ENCODE measurements at places on chromosomes 2 and 18. TPM values are rescaled to one million over a fixed set of nuclear protein-coding genes. Genes with fewer than 3 reads are reported as not detected.

The RGPD3 gene
- 0.27 TPM for total RNA-seq

DNA sequence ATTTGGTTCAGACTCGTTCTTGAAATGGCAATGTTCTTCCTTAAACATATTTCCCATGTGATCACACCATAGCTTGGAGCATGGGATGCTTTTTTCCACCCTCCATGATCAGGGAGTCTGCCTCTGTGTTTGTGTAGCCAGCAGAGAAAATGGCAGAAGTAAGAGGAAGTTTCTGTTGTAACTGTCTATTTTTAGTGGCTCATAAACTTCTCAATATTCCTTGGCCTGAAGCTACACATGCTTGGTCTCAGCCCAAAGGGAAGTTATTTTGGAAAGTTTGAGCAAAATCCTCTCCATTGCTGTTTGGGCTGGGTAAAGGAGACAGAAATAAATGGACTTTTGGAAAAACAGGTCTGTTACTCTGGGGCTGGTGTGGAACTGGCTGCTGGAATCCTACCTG is 33.4 kb upstream of the ITGA6 start:
- H3K4me1 ChIP-seq, result no peaks in the 10 kb centered on the region
- H3K27me3 ChIP-seq, result peaks cover 8% of the 10 kb centered on the region
- H3K27ac ChIP-seq, result no peak overlapping the region

The SAG gene
- total RNA-seq, result 0.04 TPM

- H3K27me3 ChIP-seq, result no peaks in the 10 kb centered on the region
- H3K4me1 ChIP-seq, result no peaks in the 10 kb centered on the region
- H3K36me3 ChIP-seq, result peaks cover 3% of the 10 kb centered on the region
Measured at GRCh38 chr18:56890632-56891031, 239.5 kb downstream of the WDR7 start.

DNA sequence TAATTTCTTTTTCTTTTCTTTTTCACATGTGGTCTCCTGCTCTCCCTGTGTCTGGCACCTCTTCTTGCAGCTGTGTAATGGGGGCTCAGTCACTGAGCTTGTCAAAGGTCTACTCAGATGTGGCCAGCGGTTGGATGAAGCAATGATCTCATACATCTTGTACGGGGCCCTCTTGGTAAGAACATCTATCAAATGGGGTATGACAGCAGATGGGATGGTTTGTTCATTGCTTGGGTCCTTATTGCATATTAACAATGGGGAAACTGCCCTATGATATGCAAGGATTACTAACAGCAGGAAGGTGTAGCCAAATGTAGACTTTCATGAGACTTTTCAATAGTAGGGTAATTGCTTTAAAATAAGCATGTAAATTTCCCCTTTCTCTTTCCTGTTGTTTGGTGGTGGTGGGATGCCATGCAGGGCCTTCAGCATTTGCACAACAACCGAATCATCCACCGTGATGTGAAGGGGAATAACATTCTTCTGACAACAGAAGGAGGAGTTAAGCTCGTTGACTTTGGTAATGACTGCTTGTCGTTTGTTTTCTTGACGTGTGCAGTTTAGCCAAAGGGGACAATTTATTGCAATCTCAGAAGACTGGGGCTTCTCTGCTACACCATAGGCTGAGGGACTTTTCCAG is 36.5 kb downstream of the MYO3B start:
- H3K4me3 ChIP-seq, result no peak overlapping the region
- peaks cover 2% of the 10 kb centered on the region for H3K27me3 ChIP-seq
- peaks cover 4% of the 10 kb centered on the region for H3K4me1 ChIP-seq
- no peak overlapping the region for H3K27ac ChIP-seq
- H3K36me3 ChIP-seq, result no peaks in the 10 kb centered on the region
- no peak for DNase-seq

The SPP2 gene
- not detected for total RNA-seq

DNA sequence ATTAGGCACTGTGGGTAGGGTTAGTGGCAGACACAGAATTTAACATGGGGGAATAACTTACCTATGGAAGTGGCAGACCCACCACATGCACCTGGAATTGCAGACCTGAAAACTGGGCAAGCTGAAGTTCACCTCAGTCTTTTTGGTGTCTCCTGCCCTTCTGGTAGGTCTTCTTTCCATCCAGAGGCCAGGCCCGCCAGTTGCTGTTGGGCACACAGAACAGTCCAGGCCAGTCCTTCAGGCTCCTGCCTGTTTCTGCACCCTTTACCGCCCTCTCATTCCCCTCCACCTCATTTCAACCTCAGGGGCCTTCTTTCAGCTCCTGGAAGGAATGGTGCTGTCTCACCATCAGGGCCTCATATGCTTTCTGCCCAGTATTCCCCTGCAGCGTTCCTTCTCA is 358.9 kb upstream of the ETAA1 start:
- H3K27me3 ChIP-seq, result no peaks in the 10 kb centered on the region
- no peaks in the 10 kb centered on the region for H3K36me3 ChIP-seq
- H3K4me3 ChIP-seq, result no peak overlapping the region
- no peaks in the 10 kb centered on the region for H3K4me1 ChIP-seq

- no peaks in the 10 kb centered on the region for H3K27me3 ChIP-seq
- no peak for DNase-seq
- no peak overlapping the region for H3K4me3 ChIP-seq
Measured at GRCh38 chr18:51754566-51754965, 557.1 kb upstream of the MEX3C start.

GRCh38 chr2:240577281-240578109 is 9.0 kb upstream of the CAPN10 start:
- H3K4me1 ChIP-seq, result peaks cover 29% of the 10 kb centered on the region
- H3K27ac ChIP-seq, result no peak overlapping the region
- no peaks in the 10 kb centered on the region for H3K27me3 ChIP-seq

DNA sequence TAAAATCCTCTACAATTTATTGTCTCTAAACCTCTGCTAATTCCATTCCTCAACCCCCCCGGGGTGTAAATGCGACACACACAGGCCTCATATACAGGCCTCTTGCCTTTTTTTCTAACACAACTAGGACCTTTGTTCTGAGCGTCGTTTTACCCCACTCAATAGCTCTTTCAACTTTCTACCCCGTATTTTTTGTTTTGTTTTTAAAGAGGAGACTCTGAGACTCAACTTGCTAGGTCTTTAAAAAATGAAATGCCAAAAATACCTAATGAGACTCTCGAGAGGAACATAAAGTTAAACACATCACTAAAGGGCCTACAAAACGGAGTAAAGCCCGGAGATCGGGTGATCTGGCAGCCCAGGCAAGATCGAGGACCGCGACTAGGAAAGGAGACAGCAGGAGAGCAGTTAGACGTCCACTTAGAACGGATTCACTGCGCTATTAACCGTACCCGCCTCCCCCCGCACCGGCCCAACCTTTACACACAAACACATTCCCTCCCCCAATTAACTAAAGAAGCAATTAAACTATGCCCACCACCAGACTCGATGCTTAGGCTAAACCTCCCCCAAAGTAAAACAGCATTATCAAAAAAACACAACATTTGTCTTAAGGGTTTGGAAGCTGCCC is 1.7 kb downstream of the TRIP12 start:
- H3K4me3 ChIP-seq, result peak overlapping the region; percentile 94
- peaks cover 40% of the 10 kb centered on the region for H3K36me3 ChIP-seq
- H3K4me1 ChIP-seq, result peaks cover 54% of the 10 kb centered on the region

The NAT8 gene
- total RNA-seq, result not detected

DNA sequence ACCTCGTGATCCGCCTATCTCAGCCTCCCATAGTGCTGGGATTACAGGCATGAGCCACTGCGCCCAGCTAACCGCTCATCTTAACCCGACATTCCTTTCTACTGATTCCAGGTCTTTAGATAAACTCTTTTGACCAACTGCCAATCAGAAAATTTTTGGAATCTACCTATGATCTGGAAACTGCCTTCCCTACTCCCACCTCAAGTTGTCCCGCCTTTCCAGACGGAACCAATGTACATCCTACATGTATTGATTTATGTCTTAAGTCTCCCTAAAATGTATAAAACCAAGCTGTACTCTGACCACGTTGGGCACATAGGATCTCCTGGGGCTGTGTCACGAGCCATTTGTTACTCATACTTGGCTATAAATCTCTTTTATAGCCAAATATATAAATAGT is 3.2 kb upstream of the NEU2 start:
- DNase-seq, result no peak
- no peaks in the 10 kb centered on the region for H3K27me3 ChIP-seq
- H3K36me3 ChIP-seq, result no peaks in the 10 kb centered on the region
- no peak overlapping the region for H3K4me3 ChIP-seq

The GAL3ST2 gene
- not detected for total RNA-seq

The CROCC2 gene
- not detected for total RNA-seq

The LTBP1 gene
- 0.07 TPM for total RNA-seq

DNA sequence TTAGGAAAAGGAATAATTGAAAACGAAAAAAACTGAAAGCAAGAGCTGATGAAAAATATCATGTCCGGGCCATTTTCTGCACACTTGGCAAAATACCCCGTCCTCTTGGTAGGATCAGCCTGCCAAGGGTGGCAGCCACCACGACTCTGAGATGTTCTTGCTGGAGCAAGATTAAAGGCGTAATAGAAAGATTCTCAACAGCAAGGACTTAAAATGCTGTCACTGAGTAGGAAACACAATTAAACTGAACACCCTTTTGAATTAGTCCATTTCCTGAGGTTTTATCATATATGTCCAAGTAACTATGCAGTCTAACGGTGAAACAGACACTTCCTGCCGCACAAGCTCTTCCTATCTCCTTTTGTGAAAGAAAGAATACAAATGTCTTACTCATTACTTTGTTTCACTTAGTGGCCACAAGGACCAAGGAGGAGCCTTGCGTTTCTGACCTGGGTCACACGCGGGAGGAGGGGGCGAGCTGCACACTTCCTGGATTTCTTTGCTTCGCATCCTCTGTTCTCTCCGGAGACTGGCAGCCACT is 222.7 kb downstream of the PIEZO2 start:
- H3K27ac ChIP-seq, result no peak overlapping the region
- no peaks in the 10 kb centered on the region for H3K36me3 ChIP-seq
- no peak for DNase-seq
- H3K4me3 ChIP-seq, result no peak overlapping the region

The RFX8 gene
- total RNA-seq, result not detected
